T-helper 9 cell (primary cell): ENCODE measurements at places on chromosomes 7 and 10.

DNA sequence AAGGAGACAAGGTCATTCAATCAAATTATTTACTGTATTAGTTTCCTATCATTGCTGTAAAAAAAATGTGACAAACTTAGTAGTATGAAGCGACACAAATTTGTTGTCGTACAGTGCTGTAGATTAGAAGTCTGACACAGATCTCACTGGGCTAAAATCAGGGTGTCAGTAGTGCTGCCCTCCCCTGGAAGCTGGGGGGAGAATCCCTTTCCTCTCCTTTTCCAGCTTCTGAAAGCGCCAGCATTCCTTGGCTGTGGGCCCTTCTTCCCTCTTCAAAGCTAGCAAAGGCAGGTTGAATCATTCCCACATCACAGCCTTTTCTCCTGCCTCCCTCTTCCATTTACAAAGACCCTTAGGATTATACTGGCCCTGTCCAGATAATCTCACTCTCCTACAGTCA is 28.0 kb downstream of the VPS41 start:
- DNase-seq: no peak

DNA sequence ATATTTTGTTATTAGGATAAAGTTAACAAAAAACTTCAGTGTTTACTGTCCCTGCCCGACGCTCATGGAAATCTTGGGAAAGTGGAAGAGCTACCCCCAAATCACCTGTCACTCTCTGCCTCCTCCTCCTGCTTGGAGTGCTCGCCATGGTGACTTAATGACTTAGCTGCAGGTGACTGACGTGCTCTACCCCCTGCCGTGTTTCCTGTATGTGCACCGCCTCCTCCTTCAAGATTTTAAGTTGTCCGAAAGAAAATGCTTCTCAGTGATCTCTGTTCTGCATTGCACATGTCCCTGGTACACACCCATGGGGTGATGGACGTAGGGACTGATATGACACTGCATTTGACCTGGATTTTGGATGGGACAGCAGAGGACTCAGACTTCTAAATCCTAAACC is 338.8 kb upstream of the SHH start:
- DNase-seq: no peak

DNA sequence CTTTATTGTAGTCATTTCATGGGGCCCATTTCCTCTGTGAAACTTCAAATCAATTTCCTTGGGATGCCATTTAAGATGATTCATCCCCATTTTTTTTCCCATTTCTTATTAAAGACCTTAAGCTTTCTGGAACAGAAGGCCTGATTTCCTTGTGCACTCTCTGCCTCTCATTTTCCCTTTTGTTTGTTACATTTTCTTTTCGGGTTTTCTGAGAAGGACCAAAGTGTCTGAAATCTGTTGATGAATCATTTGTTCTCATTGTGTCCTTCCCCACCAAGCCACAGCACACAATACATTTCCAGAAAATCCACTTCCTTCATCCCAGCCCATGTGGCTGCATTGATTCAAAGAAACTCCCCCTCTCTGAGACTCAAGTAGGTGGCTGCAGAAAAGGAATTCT is 372.4 kb downstream of the SFMBT2 start:
- DNase-seq: no peak

DNA sequence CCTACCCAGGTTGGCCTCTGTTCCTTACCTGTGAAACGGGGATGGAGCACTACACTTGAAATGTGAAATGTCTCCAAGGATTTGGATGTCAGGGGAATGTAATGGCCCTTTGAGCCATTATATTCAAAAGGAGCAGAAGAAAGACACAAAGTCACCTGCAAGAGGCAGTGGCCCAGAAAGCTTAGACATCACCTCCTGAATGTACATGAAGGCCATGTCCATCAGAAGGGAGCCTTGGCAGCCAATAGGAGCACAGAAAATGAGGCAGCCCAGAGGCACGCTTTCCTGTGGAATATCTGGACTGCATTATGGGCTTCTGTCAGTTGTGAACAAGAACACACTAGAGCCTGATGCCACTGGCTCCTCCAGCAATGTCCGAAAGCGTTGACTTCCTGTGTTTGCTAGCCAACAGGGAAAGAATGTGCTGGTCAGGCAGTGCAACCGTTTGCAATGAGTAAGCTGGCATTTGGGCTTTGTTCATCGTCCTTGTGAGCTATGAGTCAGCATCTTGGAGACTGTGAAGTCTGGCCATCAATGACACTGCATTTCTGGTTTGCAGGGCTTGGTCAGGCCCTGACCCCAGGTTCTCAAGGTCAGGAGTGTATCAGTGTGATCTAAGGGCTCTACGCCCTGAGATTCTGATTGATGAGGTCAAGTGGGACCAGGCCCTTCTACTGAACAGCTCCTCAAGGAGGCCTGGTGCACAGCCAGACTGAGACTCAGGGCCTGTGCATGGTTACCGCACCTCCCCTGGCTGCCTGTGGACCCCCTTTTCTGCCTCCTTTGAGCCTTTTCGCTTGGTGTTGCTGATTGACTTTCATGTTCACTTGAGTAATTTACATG is 222.4 kb downstream of the RPS24 start:
- no peak for DNase-seq

GRCh38 chr7:132076301-132077035 is 499.8 kb downstream of the PLXNA4 start:
- DNase-seq: no peak

DNA sequence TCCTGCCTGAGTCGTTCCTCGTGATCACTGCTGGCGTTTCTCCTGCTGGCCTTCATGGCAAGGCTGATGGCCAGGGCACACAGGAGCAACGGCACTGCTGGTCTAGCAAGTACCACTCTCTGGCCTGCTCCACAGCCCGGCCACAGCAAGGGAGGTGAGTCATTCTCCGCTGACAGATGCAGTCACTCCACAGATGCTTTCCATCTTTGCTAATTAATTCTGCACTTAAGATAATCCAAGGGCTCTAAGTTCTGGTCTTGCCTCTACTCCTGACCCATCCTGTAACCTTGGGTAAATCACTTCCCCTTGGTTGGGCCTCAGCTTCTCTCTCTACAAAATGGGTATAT is 244.4 kb downstream of the RPS24 start:
- DNase-seq: no peak

DNA sequence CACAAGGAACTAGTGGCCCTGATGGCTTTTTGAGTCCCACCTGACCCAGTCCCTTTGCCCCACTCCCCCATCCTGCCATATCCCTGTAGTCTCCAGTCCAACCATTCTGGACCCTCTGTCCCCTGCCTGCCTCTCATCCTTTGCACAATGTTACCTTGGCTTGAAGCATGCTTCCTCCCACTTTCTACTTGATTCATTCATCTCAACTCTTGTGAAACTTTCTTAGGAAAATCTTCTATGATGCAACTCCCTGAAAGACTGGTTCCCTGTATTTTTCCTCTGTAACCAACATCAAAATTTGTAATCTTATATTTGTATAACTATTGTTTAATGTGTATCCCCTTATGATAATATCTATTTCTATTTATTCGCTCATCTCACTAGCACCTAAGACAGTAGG is 151.5 kb downstream of the LRRTM3 start:
- DNase-seq: no peak

DNA sequence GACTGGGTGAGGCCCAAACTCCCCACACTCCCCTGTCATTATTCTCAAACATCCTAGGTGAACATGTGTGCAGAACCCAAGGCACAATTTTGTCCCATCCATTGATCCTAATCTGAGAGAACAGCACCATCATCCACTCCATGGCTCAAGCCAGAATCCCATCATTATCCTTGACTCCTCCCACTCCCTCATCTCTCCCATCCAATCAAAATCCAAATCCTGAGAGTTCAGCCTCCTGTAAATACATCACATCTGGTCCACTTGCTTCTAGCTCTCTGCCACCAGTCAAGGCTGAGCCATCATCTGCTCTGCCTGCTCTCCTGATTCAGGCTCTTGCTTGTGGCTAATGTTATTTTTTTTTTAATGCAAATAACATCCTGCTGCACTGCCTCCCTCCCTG is 75.9 kb upstream of the SLF2 start:
- DNase-seq: no peak

GRCh38 chr10:11798845-11799735 is 24.1 kb upstream of the PROSER2 start:
- no peak for DNase-seq

- DNase-seq: no peak
Observed at GRCh38 chr7:106071999-106072714, 40.0 kb downstream of the SYPL1 start.

DNA sequence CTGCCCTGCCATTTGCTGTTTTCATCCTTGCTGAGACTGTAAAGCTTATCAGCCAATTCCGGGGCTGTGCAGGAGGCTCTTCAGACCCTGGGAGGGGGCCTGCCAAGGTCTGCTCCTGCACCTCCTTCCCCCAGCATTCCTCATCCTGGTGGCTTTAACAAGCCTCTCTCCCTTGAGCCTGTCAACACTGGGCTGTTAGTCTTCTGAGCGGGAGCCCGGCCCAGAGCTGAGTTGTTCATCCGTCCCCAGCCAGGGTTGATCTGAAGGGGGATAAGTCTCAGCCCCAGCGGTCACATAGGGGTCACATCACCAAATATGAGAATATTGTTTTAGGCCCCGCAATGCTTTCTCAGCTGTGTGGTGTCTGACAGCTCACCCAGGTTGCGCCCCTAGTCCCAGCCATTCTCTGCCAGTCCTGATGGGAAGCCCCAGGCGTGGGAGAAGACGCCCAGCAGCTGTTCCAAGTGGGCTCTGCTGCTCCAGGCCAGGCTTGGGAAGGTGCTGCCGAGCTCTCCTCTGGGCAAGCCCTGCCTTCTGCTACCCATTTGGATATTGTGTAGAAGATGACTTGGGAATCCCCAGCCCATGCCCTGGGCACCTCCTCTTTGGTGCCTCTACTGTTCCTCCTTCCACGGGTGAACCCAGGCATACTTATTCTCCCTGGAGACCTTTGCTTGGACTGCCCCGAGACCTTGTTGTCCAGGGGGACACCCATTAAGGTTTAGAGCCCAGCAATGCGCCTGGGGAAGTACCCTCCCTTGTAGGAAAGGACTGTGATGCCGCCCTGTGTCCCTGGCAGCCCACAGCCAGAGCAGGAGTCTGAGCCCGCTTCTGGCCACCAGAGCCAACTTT is 23.5 kb upstream of the TRIM8 start:
- DNase-seq: no peak
